HFFc6 (cell line): ENCODE measurements at places on chromosomes 12 and 14. TPM values are rescaled to one million over a fixed set of nuclear protein-coding genes. Genes with fewer than 3 reads are reported as not detected.

DNA sequence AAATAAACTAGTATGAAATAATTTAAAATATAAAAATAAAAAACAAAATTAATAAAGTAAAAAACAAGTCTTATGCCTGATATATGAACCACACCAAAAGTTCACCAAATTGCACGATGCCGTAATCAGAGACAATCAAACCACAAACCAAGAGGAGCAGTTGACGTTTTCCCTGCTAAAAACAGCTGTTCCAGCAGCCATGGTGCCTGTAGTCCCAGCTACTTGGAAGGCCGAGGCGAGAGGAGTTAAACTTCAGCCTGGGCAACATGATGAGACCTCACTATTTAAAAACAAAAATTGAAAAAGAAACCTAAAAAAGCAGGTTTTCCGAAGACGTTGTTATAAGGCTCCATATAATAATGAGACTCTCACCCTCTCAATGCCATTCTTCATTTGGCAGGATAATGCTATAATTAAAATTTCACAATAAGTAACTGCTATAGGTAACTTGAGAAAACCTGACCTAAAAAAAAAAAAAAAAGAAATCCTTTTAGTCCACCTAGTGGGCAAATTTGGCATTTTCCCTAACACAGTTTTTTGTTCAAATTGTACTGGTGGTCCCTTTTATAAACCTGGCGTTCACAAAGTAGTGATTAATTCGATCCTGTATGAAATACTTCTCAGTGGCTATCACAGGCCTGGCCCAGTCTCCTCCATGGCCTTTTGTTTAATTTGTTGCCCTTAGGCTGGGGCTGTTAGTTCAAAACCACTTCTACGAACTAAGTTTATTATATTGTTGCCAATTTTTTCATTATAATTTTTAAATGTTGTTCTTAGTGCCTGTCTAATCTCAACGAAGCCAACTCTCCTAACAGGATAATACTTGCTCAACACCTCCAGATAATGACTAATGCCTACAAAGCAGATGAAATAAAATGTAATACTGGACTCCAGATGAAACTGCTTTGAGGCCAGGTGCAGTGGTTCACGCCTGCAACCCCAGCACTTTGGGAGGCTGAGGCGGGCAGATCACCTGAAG, 62.1 kb downstream of the TNFAIP2 start:
- no peak for DNase-seq

- DNase-seq = no peak
Observed at GRCh38 chr12:73656375-73656774, 881.3 kb upstream of the ATXN7L3B start.

DNA sequence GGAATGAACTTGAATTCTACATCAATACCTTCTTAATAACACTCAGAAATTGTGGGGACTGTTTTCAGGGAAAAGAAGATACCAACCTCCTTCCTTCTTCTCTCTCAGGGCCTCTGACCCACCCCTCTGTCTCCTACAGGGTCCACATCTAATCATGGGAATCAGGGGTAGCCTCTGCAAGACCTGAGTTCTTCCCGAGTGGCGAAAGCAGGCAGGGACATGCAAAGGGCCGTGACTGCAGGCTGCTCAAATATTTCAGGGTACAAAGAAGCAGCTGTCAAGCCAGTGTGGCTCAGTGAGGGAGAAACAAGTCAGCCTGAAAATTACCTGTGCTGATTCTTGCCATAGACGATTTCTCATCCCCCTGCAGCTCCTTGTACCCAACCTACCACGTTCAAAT, 123.1 kb upstream of the PARP11 start:
- DNase-seq = no peak

- DNase-seq = no peak
Observed at GRCh38 chr14:72986857-72987256, 40.0 kb downstream of the ZFYVE1 start.

- DNase-seq = no peak
Observed at GRCh38 chr12:132071830-132072384, 72.2 kb downstream of the DDX51 start.

DNA sequence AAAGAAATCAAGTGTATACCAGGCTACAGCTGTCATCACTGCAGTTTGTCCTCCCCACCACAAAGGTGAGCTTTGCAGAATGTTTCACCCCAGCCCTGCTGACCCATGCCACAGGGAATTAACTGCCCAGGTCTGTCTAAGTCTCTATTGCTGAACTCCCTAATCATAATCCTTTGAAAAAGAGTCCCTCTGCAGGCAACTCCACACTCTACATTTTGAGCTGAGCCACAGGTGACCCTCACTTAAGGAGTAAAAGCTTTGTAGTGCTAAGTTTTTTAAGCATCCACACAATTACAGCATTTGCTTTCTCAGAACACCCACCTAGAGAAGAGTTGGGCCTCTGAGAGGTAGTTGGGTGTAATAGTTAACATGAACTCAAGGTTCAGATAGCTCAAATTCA, 90.0 kb downstream of the C12orf50 start:
- no peak for DNase-seq

Gene A2ML1
- not detected in 3 replicates for total RNA-seq

Gene GPRC5D
- not detected in 3 replicates for total RNA-seq

Gene ZDHHC22
- not detected in 3 replicates for total RNA-seq

Gene L2HGDH
- total RNA-seq = 3.1 to 4.4 TPM (median 3.5 TPM) in 3 replicates
